Dorsolateral prefrontal cortex (tissue), 122 donors: ENCODE measurements at places on chromosomes 13 and 19.

- DNase-seq: no peak
Measured at GRCh38 chr13:85864963-85865530, 65.8 kb upstream of the SLITRK6 start.

DNA sequence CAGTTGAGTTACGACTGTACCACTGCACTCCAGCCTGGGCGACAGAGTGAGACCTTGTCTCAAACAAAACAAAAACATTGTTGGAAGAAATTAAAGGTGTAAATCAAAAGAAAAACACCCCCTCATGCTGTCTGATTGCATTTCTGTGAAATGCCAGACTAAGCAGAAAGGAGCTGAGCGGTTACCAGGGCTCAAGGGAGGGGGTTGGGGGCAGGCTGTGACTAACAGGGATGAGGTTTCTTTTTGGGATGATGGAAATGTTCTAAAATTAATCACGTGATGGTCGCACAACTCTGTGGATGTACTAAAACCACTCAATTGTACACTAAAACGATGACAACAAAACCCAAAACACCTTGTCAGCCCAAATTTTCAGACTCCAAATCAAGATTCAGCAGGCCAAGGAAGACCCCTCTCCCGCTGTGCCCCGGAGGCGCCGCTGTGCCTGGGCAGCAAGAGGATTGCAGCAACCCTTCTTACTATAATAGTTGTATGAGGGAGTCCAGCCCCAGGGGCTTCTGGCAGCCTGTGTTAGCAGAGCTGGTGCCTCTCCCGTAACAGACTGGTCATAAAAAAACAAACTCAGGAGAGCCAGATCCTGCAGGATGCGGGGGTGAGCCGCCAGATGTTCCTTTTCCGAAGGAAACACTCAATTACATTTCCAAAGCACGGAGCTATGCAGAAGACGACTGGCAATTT lies 20.9 kb downstream of the CAPS start:
- no peak for DNase-seq

DNA sequence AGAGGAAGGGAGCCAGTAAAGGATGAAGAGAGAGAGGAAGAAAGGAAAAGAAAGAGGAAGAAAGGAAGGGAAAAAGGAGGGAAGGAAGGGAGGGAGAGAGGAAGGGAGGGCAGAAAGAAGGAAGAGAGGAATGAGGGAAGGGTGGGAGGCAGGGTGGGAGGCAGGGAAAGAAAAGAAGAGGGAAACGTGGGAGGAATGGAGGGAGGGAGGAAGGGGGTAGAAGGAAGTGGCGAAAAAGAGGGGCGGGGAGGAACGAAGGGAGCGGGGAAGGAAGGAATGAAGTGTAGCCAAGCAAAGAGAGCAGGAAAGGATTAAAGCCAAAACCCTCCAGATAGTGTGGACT lies 53.1 kb downstream of the SOX1 start:
- DNase-seq: no peak

GRCh38 chr13:46340631-46341111 lies 46.4 kb downstream of the RUBCNL start:
- DNase-seq: no peak

- DNase-seq: no peak
Measured at GRCh38 chr19:38135150-38135998, 88.6 kb downstream of the DPF1 start.

- DNase-seq: peak; percentile 21
Measured at GRCh38 chr19:1568320-1569019, at the start of gene MEX3D. TSS of gene MEX3D (minus strand) at chr19:1568325. CDS start at chr19:1568058, 267 bp downstream.

- DNase-seq: no peak
Measured at GRCh38 chr19:7333198-7334118, 15.3 kb upstream of the ARHGEF18 start.

- DNase-seq: no peak
Measured at GRCh38 chr13:100666124-100666523, 8.5 kb downstream of the TMTC4 start.

DNA sequence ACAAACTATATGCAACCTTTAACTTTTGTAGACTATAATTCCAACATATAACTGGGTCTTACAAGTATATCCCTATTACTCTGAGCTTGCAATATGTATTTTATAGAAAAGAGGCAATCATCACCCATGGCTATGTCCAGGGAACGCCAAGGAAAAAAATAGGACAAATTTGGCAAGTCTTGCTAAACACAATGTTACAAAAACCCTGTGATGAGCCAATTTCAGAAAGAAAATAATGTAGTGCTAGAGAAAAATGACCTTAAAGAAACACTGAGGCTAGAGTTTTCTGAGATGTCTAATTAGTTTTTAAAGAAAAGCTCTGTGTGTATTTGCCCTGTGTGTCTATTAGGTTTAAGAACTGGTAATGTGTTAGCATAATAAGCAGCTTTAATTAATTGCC lies 68.0 kb upstream of the FREM2 start:
- no peak for DNase-seq

GRCh38 chr13:113914333-113915011 lies 50.6 kb upstream of the GAS6 start:
- no peak for DNase-seq

DNA sequence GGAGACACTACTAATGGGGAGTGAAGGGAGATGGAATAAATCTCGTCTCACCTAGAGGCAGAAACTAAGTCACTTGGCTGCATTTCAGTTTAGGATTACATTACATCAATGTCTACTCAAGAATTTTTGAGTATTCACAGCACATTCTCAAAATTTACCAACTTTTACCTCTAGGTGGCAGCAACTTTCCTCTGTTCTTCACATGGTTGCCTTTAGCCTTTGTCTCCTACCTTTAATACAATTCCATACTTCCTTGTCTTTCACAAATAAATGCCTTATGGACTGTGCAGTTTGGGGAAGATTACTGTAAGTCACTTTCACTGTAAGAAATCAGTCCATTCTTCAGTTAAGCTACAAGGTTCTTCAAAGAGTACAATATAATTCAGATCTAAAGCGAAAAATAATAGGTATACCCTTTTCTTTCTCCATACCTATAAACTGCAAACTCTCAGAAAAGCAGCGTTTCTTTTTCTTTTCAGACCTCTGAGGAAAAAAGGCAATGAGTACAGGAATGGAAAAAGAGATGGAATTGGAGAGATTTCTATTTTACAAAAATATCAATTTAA lies 379.4 kb downstream of the KLF12 start:
- DNase-seq: no peak

- DNase-seq: no peak
Measured at GRCh38 chr19:42059196-42059595, 10.8 kb downstream of the GRIK5 start.

DNA sequence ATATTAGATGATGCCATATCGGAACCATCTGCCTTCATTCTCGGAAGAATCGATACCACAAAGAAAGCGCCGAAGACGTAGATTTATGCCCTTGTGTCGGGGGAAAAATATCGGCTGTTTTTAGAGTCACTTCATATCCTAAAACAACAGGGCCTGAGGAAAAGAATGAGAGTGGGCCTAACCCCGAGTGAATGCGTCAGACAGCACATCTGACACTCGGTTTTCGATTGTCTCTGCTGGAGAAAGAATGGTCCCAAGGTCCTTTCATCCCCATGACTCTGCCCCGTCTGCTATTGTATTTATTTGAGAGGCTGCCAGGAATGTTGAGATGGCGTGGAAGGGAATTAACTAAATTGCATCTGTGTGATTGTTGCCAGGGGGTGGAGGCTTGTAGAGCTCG lies 46.1 kb downstream of the CHST8 start:
- no peak for DNase-seq

DNA sequence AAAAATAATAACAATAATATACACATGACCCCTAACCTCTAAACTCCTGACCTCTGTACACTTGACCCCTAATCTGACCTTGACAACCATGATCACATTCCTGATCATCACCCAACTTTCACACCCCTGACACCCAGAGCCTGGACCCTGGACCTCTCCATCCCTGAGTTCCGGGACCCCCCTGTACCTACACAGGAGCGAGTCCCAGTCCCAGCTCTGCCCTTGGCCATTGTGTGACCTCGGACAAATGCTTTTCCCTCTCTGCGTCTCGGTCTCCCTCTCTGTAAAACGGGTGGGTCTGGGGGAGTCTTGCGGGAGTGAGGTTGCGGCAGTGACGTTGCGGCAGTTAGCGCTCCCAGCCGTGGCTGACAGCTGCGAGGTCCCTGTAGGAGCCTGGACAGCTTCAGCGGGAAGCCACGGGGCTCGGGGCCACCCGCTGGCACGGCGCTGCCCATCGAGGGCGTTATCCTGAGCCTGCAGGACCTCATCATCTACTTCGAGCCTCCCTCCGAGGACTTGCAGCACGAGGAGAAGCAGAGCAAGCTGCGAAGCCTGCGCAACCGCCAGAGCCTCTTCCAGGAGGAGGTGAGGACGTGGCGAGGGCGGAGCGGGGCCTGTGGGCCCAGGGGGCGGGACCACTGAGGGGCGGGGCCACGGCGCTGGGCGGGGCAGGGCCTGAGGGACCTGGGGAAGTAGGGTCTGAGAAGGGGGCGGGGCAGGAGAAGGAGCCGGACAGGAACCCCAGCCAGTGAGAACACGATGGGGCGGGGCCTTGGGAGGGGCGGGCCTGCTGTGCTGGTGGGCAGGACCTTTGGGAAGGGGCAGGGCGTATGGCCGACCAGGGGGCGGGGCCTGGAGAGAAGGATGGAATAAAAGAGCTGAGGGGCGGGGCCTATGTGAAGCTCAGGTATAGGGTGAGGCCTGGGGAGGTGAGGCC lies 19.2 kb downstream of the RYR1 start:
- no peak for DNase-seq

DNA sequence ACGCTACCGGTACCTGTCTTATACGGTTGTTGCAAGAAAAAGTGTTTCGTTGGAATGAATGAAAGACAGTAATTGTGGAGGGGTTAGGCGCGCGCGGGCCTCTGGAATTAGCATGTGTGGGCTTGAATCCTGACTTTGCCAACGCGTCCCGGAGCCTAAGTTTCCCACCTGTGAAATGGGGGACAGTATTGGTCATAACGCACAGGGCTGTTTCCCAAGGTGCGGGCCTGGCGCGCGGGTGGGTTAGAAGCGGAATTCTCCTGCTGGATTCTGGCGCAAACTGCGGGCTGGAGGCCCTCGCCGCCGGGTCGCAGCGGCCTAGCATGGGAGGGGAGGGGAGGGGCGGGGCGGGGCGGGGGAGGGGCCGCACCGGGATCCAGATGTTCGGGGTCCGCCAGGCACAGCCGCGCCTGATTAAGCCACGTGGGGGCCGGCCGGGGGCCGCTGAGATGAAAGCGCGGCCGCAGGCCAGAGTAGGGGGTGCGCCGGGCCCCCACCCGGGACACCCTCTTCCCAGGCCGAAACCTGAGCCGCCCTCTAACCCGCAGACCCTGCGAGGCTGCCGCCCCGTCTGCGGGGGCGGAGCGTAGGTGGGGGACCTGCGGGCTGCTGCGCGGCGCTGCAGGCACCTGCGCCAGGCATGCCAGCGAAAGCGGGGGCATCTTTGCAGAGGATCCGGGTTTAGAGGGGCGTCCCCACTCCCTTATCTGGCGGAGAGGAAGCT lies 1.2 kb upstream of the TMEM59L start:
- DNase-seq: no peak
